ENCODE measurements at places on chromosomes 11 and 22.

DNA sequence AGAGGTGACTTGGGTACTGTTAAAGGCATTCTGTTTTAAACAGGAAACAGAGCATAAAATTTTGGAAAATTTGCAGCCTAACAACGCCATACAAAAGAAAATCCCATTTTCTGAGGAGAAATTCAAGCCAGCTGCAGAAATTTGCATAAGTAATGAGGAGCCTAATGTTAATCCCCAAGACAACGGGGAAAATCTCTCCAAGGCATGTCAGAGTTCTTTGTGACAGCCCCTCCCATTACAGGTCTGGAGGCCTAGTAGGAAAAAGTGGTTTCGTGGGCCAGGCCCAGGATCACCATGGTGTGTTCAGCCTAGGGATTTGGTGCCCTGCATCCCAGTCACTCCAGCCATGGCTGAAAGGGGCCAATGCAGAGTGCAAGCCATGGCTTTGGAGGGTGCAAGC lies 1333.1 kb upstream of the TENM4 start:
- no peak for DNase-seq

DNA sequence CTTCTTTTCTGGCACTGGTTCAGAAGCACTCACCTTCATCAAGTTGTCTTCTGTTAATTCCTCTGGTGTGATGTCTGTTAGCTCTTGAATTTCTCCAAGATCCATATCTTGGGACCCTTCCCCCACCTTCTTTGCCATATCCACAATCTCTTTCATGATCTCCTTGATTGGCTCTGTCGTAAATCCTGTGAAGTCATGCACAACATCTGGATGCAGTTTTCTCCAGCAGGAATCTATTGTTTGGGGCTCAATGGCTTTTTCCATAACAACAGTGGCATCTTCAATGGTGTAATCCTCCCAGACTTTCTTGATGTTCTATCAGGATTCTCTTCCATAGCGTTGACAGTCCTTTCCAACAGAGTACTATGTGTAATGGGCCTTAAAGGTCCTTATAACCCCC lies 96.9 kb downstream of the CSTPP1 start:
- DNase-seq, result no peak

- no peak for DNase-seq
Observed at GRCh38 chr11:26731084-26731456, 9.2 kb upstream of the SLC5A12 start.

- DNase-seq, result no peak
Observed at GRCh38 chr11:29801561-29801960, 215.3 kb downstream of the KCNA4 start.

GRCh38 chr11:12122083-12122482 lies 11.7 kb downstream of the MICAL2 start:
- DNase-seq, result no peak

- DNase-seq, result no peak
Observed at GRCh38 chr22:37982938-37983859, 1.2 kb downstream of the SOX10 start.

- DNase-seq, result no peak
Observed at GRCh38 chr22:37545703-37546436, 14.4 kb upstream of the CDC42EP1 start.

DNA sequence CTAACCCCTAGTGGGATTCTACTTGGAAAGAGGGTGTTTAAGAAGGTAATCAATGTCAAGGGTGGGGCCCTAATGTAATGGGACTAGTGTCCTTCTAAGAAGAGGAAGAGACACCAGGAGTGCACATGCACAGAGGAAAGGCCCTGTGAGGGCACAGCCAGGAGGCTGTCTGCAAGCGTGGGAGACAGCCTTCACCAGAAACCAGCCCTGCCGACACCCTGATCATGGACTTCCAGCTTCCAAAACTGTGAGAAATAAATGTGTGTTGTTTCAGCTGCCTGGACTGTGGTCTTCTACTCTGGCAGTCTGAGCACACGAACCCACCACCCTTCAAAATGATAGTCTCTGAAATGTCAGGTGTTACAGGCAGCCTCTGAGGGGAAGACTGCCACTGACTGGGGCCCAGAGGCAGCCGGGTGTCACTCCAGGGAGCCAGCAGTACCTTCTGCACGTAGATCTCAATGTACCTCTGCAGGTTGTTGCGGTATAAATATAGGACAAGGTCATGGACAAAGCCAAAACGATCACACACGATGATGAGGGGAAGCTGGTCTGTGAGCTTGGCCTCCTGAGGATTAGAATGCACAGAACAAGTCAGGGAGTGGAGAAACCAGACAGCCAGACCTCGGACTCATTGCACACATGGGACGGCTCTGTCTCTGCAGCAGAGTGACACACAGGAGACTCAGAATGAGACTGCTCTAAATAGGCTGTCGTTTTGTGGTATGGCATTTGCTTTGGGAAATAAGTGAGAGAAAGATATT lies 43.9 kb upstream of the SLC25A1 start:
- no peak for DNase-seq

GRCh38 chr11:61695917-61696316 lies 15.7 kb downstream of the DAGLA start:
- DNase-seq, result peak; percentile 60

- DNase-seq, result no peak
Observed at GRCh38 chr11:66048547-66049323, at the start of gene GAL3ST3. TSS of gene GAL3ST3 (minus strand) at chr11:66049161. CDS start at chr11:66045415, 3,746 bp downstream.

GRCh38 chr11:86595955-86596354 lies 76.5 kb downstream of the ME3 start:
- DNase-seq, result no peak
